ENCODE measurements at places on chromosomes 6 and 20.

GRCh38 chr6:100202417-100203194 lies 208.6 kb upstream of the MCHR2 start:
- no peak for DNase-seq

- no peak for DNase-seq
Observed at GRCh38 chr6:40794586-40794985, 207.4 kb upstream of the LRFN2 start.

DNA sequence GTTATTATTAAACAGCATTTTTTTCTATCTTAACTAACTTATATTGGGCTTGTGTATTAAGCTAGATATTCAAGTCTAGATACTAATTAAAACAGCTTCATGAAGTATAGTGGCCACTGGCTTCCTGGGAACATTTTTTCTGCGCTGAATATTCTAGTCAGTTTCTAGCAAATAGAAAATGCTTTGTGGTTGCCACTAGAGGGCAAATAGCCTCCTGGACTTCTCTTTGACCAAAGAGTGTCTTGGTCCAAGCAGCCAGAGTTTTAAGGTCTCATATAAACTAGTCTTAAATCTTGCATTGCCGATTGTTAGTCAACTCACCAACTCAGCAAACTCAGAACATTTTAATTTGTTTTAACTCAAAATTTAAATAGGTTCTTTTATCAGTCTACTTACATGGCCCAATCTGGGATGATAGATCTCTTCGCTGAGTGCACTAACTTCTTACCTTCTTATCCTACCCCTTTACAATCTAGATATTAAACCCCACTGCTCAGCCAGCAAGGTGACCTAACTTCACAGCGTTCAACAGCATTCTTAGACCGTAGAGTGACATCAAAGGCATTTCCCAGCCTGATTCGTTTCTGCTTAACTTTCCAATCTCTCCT lies 24.6 kb upstream of the ID4 start:
- DNase-seq, result no peak

DNA sequence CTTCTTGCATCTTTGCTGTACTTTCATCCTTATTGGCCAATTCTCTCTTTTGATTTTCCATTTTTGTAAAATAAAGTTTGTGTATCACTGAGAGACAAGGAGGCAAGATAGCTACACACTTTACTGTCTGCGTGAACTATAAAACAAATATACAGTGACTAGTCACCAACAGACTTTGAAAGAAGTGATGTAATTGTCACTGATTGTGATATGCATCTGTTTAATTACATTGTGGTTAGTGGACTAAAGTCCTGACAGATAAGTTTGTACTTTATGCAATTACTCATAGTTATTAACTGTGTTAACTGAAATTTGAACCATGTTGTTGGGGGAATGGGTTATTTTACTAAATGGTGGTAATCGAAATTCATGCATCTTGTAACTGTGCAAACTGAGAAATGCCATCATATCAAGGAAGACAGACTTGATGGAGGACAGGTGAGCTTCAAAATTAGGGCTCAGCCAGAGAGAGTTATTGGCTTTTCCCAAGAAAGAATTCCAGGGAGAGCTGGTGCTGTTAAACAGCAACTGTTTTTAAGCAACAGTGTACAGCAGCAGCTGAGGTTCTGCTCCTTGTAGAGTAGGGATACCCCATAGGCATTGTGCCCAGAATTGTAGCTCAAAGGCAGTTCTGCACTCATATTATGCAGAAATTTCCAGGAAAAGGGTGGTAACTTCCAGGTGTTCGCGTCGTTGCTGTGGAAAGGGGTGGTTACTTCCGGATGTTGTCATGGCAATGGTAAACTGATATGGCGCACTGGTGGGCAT lies 62.9 kb downstream of the EFHC1 start:
- no peak for DNase-seq

DNA sequence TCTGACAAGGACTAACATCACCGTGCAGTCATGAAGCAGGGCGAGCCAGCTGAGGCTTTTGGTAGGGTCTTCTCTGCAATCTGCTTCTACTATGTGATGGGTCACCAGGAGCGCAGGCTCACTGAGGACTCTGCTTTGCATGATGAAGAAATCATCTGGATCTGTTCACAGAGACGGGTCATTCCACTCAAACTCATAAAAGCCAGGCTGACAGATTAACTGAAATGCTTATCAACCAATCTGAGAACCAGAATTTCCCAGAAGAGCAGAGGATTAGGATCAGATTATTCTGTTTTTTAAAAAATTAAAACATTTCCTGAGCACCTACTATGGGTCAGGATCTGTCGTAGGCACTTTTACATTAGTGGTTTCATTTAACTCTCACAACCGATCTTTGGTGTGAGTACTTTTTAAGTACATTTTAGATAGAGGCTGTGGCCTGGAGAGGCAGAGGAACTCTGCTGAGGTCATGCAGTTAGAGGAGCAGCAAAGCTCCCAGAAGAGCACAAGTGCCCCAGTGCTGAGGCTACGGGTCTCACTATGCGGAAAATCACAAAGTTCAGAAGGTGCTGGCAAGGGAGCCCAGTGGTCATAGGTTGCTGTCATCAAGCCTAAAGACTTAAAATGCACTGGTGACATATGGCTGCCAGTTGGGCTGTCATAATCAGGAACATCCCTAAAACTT lies 109.1 kb downstream of the BACH2 start:
- no peak for DNase-seq

DNA sequence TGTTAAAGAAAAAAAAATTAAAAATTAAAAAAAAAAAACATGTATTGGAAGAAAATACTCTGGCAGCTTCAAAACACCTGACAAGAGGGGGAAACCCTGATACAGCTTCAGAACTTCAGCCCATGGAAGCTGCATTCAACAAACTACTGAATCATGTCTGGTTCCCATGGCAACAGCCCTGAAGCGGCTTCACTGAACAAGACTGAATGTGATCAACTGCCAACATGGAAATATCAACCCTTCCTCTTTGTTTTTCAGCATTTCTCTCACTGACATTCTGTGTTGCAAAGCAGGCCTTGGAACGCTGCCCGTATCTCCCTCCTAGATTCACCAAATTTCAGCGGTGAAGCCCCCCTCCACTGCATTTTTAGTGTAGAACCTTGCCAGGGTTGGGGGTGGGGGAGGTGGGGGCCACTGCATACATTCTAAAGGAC lies 91.3 kb upstream of the SHLD1 start:
- DNase-seq, result no peak

DNA sequence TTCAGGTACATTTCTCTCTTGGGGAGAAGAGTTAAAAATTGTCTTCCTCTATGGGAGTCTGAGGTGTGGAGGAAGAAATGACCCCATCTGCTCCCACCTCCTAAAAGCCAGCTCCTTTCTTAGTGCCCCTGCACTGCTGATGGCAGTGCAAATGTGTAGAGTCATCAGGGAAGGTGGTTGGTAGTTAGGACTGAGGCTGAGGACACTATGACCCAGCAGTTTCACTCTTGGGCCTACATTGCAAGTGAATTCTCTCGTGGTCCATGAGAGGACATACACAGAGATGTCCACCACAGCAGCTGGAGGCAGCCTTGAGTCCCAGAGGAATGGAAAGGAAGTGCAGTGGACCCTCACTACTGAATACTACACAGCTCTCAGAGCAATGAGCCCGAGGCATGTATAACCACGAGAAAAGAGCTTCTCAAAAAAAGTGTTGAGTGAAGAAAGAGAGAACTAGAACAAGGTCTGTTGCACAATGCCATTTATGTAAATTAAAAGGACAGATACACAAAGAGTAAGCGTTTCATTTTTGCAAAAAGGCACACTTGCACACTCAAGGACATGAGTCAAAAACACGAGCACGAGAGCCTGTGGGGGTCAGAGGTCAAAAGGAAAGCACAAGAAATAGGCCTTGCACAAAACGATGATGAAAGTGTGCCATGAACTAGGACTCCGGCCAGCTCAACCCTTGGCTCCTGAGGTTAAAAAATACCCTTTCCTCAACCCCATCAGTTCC lies 308.2 kb upstream of the PRND start:
- DNase-seq, result no peak

DNA sequence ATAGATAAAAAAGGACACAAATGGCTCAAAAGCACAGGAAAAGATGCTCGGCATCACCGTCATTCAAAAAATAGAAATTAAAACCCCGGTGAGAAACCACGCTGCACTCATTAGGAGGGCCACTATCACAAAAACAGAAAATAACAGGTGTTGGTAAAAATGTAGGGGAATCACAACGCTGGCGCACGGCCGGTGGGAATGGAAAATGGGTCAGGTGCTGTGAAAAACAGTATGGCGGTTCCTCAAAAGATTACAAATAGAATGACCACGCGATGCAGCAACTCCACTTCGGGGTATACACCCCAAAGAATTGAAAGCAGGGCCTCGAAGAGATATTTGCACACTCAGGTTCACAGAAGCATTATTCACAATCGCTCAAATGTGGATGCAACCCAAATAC lies 28.3 kb downstream of the NPEPL1 start:
- no peak for DNase-seq

DNA sequence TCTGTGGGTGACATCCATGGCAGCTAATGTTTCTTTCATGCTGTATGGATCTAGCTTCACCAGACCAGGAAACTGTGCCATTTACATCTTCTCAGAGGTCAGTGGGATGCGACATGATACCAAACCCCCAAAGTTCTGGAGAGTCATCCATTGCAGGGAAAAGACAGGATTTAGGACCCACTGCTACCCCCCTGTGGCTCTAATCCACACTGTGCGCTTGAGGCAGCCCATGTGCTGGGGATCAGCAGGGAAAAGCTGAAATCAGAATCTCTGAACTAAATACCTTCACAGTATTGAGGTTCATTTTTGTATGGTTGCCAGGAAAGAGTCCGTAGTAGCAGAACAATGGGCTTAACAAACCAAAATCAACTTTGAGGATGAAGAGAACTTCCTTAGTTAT lies 164.4 kb downstream of the TMEM242 start:
- no peak for DNase-seq

GRCh38 chr6:108662702-108663101 lies 102.0 kb downstream of the FOXO3 start:
- no peak for DNase-seq

GRCh38 chr20:52529826-52530225 lies 338.2 kb upstream of the ZFP64 start:
- DNase-seq, result no peak

- DNase-seq, result no peak
Observed at GRCh38 chr6:98976674-98977385, 29.1 kb upstream of the FBXL4 start.

DNA sequence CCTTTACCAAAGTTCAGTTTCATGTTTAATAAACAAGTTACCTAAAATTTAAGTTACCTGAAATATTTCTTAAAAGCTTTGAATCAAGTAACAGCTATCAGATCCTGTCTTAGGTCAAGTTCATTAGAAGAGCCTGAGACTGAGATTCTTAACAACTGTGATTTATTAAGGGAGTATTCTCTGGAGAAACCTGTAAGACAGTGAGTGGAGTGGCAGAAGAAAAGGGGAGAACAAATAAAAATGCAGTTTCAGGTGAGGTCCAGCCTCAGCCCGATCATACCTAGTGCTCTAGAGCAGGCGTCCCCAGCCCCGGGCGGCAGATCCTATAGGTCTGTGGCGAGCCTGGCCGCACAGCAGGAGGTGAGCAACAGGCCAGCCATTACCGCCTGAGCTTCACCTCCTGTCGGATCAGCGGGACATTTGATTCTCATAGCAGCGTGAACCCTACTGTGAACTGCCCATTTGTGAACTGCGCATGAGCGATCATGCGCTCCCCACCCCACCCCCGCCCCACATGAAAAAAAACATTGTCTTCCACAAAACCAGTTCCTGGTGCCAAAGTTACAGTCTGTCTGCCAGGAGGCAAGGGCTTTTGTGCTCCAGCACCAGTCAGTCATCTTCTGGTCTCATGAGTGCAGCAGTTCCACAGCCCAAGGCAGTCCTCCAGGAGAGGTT lies 59.2 kb upstream of the ADGRB3 start:
- DNase-seq, result no peak

GRCh38 chr6:43302126-43302525 lies 4.1 kb downstream of the SLC22A7 start:
- no peak for DNase-seq

DNA sequence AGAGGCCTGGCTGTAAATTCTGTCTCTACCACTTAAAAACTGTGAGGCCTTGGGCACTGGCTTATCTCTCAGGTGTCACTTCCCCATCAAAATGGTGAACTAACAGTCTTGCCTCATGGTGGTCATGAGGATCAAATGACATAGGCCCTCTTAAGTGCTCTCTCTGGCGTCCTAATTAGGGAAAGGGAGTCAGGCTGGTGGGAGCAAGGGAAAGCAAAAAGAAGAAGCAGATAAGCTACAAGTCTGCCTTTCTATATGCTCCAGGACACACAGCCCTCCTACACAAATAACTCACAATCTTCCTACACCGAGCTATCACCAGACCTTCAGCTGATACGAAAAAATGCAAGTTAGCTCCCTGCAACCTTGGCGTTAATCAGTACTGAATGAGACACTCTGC lies 19.5 kb upstream of the SLC22A16 start:
- no peak for DNase-seq

DNA sequence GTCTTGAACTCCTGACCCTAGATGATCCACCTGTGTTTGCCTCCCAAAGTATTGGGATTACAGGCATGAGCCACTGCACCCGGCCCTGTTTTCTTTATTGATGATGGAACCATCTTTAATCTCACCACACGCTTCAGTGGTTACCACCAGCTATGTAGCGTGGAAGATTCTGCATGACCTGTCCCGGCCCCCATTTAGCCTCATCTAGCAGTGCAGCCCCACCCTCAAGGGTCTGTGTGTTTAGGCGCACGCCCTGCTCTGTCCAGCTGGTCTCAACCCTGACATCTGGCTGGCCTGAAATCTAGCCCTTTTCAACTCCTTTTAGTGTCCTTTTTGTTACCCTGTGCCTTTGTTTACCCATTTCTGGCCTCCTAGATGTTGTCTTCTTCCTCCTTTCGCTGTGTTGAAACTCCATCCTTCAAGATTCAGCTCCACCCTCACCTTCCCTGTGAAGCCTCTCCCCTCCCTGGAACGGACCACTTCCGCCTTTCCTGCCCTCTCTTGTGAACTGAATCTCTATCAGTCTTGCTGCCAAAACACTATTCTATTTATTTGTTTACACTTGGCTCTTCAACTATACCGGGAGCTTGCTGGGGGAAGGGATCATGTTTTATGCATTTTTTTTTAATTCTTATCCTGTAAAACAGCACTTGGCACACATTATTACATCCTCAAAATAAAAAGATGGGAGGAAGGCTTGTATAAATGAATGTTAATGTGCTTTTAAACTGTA lies 101.0 kb upstream of the MTHFD1L start:
- no peak for DNase-seq

DNA sequence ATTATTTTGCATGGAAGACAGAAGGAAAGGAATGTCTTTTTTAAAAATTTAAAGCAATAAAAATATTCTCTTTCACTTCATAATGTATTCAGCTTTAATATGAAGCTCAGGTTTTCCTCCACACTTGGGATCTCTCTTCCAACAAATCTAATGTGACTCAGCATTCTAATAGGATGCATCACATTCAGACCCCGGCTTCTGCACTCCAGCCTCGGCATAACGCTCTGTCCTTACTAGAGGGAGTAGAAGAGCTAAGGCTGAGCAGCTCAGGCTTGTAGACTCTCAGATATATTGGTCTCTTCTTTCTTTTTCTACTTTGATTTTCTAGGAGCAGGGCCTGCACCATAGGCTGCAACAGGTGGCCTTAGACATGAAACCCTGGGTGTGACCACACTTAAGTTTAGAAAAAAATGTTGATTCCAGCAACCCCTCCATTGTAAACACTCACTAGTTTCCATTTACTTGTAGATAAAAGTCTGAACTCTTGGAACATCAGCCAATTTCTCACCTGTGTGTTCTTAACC lies 161.7 kb downstream of the PAK5 start:
- no peak for DNase-seq

GRCh38 chr6:15763837-15764236 lies 101.0 kb upstream of the DTNBP1 start:
- no peak for DNase-seq

Measured in activated effector memory CD4-positive, alpha-beta T cell treated with Interleukin-2 at 50 U/mL for 16 hours (primary cell).